Amygdala (tissue), 56 donors: ENCODE measurements at places on chromosomes 7 and 10.
A peak's percentile ranks its signal among the peaks of the same experiment; 100 is the strongest.

GRCh38 chr10:16155834-16156233, 281.0 kb upstream of the PTER start:
- DNase-seq: no peak

DNA sequence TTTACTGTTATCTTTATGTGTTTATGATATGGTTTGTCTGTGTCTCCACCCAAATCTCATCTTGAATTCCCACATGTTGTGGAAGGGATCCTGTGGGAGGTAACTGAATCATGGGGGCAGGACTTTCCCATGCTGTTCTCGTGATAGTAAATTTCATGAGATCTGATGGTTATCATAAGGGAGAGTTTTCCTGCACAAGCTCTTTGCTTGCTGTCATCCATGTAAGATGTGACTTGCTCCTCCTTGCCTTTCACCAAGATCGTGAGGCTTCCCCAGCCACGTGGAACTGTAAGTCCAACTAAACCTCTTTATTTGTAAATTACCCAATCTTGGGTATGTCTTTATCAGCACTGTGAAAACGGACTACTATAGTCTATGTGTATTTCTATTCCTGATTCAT, 539.0 kb downstream of the ARL4A start:
- DNase-seq: no peak

DNA sequence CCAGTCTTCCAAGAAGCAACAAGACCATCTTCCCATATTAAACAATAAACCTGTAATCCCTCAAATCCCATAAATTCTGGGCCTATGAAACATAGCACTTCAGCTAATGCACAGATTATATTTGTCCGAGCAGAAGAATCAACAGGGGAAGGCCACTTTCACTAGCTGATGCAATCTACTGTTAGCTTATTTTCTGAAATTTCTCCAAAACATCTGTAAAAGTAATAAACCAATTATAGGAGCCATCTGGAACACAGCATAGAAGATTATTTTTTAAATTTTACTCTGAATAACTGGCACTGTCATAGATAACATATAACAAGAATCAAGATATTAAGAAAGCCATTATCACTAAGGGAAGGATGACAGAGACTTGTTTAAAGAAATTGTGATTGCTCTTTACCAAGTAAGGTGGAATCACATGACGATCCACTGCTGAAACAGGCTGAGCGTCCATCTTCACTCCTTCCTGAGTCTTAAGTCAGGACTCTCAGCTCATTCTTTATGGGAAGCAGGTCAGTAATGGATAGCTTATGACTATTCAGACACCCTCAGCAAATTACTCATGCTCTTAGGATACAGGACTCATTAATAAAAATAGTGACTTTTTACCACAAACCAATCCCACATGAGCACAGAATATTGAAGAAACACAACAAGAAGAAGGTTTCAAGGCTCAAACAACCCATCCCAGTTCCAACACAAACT, 719.5 kb downstream of the XPNPEP1 start:
- no peak for DNase-seq

DNA sequence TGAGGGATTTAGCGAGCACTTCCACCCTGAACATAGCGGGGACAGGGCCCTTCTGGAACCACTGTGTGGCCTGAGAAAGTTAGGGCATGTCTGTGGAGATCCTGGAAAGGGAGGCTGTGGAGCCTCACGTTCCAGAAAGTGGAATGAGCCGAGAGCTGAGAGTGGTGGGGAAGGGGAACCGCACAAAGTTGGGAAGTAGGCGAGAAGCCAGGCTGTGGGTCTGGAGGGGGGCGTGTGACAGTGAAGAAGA, 10.4 kb upstream of the PAX2 start:
- DNase-seq: no peak

DNA sequence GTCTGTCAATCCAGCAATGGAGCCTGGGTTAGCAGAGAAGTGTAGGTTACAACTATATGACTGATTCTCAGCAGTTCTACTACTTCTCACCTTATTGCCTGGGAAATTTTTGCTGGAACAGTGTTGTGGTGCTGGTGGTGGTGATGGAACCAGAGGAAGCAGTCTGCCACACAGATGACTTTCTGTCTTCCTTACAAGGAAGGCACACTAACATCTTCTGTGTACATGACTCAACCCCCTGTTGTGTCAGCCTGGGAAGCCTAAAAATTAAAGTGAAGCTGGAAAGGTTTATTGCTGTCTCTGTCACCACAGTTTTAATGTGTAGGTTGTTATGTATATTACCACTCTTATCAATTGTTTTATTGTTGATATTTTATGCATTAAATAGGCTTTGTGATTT, 40.3 kb downstream of the ANKRD7 start:
- no peak for DNase-seq

DNA sequence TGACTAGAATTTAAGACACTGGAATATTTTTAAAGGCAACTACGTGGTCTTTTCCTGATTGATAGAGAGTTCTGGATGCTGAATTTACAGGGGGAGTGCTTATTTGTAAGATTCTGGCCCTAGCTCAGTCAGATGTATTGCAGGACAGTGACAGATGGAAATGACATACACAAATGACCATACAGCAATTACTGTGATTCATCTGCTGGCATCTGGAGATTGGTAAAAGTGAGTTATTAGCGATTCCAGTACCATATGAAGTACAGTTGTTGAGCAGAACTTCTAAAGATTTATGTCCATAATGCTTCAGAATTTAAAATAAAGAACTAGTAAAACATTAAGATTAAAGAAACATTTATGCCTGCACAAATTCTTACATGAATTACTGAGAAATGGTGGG, 243.2 kb downstream of the CRPPA start:
- no peak for DNase-seq

DNA sequence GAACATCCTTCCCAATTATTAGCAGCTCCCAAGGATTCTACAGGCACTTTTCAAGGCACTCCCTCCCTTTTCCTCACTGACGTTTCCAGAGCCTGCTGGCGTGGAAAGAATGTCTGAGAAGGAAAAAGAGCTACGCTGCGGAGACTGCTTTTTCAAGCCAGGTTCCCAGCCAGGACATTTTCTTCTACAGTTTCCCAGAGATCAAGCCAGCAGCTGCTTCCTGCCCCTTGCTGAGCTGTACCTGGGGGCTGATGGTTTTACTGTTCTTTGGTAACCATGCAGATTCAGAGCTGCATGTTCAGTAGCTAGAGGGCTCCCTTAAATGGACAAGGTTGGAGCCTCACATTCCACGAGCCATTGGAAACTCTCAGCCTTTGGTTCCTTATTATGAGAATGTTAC, 133.4 kb downstream of the EVX1 start:
- no peak for DNase-seq

DNA sequence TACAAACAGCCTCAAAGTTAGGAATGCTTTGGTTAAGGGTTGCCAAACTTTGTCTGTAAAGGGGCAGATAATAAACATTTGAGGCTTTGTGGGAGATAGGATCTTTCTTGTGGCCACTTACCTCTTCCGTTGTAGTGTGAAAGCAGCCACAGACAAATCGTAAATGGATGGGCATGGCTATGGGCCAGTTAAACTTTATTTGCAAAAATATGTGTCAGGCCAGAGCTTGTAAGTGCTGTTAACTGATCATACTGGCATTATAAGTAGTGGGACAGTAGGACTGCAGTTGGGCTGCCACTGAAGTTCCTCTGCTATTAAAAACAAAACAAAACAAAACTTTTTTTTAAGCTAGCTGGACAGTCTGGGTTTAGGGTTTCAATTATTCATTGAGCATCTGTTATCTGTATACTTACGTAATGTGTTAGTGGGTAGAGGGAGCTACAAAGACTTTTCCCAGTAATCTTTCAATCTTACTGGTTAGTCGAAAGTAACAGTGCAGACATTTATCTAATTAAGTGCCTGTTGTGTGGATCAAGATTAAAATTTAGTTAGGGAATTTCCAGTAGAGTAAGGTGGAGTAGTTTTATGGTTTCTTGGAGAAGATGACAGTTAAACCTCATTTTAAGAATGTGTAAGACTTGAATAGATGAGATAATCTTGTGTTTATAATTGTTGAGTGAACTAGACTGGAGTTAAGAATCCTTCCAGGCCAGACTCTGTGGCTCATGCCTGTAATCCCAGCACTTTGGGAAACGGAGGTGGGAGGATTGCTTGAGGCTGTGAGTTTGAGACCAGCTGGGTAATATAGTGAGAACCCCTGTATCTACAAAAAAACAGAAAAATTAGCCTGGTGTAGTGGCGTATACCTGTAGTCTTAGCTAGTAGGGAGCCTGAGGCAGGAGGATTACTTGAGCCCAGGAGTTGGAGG, 100.1 kb downstream of the BTRC start:
- DNase-seq: no peak

DNA sequence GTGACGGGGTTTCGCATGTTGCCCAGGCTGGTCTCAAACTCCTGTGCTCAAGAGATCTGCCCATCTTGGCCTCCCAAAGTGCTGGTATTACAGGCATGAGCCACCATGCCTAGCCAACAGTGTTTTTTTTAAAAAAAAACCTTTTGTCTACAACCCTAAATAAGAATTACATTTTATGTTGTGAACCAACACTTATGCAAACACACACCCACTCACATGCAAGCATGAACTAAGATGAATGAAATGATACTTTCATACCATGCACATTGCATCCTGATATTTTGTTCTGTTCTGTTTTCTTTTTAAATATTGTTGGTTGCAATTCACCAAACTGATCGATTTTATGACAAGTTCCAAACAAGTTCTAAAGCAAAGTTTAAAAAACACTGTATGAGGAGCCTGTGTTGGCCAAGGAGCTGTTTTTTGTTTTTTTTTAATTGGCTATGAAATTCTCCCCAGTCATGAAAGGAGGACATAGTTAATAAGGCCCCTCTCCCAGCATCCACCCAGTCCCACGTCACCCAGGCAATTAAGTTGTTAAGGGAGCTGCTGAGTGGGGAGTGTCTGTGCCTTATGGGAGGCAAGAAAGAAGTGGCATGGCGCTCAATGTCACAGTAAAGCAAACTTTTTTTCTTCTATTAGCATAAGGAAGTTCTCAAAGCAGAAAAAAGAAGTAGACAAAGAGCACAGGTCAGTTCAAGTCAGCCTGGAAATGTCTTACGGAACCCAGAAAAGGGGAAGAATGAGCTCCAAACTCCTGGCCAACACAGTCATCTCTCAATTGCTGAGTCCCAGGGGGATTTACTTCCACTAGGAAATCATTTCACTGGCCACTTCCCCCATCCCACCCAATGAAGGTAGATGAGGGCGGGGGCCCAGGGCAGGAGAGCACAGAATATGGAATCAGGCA, 50.1 kb downstream of the NOD1 start:
- DNase-seq: no peak

- no peak for DNase-seq
These were observed 57.6 kb upstream of the CROT start for GRCh38 chr7:87287738-87288341.

DNA sequence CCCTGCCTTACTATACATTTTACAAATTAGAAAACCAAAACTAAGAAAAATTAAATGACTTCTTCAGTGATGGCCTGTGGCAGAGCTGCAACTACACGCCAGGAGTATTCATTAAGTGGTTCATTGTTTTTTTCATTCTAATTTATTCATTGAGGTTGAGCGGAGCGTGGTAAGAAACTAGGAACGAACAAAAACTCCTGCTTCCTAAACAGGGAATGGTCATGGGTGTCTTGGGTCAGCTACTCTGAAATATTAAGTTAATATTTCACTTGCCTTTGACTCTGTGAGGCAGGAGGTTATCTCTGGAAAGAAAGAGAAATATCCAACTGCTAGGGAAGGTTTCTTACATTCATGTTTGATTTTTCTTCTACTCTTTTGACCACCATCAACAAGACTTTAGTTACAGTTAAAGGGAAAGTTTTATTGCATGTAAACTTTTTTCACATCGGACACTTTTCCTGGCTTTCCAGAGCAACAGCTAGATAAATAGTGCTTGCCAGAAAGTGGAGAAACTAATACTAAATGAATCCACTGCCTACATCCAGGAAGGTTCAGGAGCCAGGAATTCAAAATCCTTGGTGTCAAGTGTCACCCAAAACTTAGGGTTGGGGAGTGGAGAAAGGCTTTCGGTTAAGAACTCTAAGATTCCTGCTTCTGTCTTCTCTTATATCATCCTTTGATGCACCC, 896 bp upstream of the GNG11 start:
- DNase-seq: no peak

- no peak for DNase-seq
These were observed 104.7 kb upstream of the EEPD1 start for GRCh38 chr7:36048141-36048901.

- DNase-seq: no peak
These were observed 765 bp downstream of the CELF2 start for GRCh38 chr10:11018432-11018841.

DNA sequence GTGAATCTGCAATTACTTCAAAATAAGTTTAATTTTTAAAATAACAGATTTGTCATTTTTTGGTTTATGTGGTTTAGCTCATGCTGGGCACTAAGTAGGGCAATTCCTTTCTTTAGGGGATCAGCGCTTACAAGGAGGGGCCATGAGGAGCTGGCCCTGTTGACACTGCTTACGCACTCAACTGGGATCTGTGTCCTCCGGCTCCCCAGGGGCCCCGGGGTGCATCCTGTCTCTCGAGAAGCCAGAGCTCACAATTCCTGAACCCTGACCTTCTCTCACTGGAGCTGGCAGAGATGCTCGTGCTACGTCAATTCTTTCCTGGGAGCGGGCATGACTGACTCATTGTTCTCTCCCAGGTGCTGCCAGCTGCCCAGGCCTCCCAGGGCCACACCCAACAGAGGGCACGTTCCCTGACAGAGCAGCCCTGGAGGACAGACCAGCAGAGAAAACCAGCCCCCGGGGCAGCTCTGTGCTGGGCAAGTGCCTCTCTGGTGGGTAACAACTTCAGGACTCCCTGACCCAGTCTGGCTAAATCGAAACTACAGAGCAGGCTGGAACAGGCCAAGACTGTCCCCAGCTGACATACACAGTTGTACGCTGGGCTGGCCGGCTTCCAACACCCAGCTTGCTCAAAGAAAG, 36.8 kb downstream of the CTBP2 start:
- DNase-seq: peak; percentile 65

GRCh38 chr10:5557799-5558771, 33.3 kb downstream of the CALML3 start:
- no peak for DNase-seq
